ENCODE measurements at places on chromosomes 2 and 18. TPM values are rescaled to one million over a fixed set of nuclear protein-coding genes. Genes with fewer than 3 reads are reported as not detected.
A peak's percentile ranks its signal among the peaks of the same experiment; 100 is the strongest.

DNA sequence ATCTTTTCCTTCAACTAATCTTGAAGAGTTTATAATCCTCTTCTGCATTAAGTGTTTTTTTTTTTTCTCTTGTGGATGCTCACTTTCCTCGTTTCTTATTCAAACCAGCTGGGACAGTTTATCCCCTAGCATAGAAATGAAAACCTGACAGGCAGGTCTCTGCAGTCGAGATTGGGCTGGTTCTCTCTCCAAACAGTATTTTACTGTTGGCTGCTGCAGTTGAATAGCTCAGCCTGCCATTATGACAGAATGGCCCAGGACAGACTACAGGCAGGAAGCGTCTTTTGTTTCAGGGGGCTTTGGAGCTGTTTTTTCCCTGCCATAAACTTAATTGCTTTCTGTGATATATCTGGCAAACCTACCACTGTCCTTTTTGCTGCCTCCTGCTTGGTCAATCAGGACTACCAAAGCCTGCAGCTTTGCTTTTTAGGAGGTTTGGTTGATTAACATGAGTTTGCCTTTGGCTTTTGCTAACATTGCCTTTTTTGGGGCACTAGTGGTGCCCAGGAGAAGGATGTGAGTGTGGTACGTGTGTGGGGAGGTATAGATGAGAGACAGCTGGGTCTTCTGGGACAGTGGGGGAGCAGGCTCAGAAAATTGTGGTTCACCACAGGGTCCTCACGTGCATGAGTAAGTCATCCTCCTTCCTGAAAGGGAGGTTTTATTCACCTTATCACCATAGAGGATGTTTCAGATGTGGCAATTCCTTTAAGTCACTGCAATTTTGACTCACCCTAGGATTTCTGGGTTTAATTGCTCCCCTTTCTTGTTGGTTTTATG is 128.7 kb downstream of the LYPD6B start:
- H3K4me1 ChIP-seq = no peaks in the 10 kb centered on the region
- no peak for DNase-seq
- H3K4me3 ChIP-seq = no peak overlapping the region

DNA sequence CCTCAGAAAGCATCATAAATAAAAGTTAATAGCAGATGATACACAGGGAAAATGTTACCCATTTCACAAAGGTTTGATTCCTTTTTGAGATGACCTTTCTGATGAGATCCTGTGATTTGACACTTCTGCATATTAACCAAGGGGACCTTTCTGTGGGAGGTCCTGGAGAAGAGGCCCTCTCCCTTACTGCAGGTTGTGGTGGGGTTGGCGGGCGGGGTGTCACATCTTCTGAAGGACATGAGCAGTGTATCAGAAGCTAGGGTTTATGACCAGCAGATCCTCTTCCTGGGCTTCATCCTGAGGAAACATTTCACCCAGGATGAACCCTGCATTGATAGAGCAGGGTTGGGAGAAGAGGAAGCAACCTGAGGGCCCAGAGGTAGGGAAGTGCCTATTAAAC is 37.2 kb upstream of the SCLY start:
- H3K27me3 ChIP-seq = no peaks in the 10 kb centered on the region
- DNase-seq = no peak
- H3K36me3 ChIP-seq = peaks cover 2% of the 10 kb centered on the region
- no peak overlapping the region for H3K4me3 ChIP-seq

DNA sequence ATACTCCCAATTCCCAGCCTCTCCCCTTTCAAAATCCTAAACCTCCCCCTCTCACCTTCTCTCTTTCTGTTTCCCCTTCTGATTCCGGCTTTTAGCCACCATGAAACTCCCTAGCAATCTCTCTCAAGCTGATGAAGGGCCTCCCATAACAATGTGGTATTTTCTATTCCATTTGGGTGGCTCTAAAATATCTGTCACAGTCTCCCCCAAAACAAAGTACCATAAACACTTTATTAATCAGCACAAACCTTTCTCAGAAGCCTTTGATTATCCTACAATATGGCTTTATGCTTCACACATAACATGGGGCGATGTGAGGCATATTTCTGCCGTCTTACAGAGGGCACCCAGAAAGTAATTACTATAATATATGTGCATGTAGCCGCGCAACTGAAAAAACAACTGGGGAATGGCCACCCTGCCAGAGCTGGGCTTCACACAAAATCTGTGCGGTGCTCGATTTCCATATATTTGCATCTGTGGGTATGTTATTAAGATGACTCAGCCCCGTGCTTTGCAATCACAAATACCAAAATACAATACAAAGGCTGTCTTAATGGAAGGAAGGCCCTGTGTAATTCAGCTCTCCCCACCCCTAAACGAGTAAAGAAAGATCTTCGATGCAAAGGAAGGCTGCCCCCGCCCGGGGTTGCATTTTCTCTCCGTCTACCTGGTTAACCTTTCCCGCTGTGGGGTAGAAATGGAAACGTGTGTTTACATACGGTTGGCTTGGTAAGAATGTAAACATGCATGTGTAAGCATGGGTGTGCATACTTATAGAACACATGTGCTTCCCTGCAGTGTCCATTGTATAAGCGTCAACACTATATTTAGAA is 81.4 kb downstream of the CELF4 start:
- no peaks in the 10 kb centered on the region for H3K36me3 ChIP-seq
- peaks cover 10% of the 10 kb centered on the region for H3K27me3 ChIP-seq

- no peak overlapping the region for H3K27ac ChIP-seq
- no peaks in the 10 kb centered on the region for H3K4me1 ChIP-seq
- H3K4me3 ChIP-seq = no peak overlapping the region
- DNase-seq = no peak
- no peaks in the 10 kb centered on the region for H3K36me3 ChIP-seq
Observed at GRCh38 chr18:30405038-30405437, 637.5 kb downstream of the DSC3 start.

- no peaks in the 10 kb centered on the region for H3K36me3 ChIP-seq
- H3K4me1 ChIP-seq = no peaks in the 10 kb centered on the region
- no peaks in the 10 kb centered on the region for H3K27me3 ChIP-seq
- H3K27ac ChIP-seq = no peak overlapping the region
- DNase-seq = no peak
- H3K4me3 ChIP-seq = no peak overlapping the region
Observed at GRCh38 chr2:201180010-201180409, 2.9 kb upstream of the CASP10 start.

GRCh38 chr2:11444737-11445136 is 21.2 kb downstream of the E2F6 start:
- no peak for DNase-seq
- H3K27me3 ChIP-seq = no peaks in the 10 kb centered on the region
- H3K4me1 ChIP-seq = no peaks in the 10 kb centered on the region

GRCh38 chr2:85794491-85795121 is 40.8 kb downstream of the ATOH8 start:
- H3K36me3 ChIP-seq = no peaks in the 10 kb centered on the region
- no peak for DNase-seq
- H3K4me1 ChIP-seq = peaks cover 25% of the 10 kb centered on the region
- H3K4me3 ChIP-seq = no peak overlapping the region
- no peak overlapping the region for H3K27ac ChIP-seq
- H3K27me3 ChIP-seq = no peaks in the 10 kb centered on the region

DNA sequence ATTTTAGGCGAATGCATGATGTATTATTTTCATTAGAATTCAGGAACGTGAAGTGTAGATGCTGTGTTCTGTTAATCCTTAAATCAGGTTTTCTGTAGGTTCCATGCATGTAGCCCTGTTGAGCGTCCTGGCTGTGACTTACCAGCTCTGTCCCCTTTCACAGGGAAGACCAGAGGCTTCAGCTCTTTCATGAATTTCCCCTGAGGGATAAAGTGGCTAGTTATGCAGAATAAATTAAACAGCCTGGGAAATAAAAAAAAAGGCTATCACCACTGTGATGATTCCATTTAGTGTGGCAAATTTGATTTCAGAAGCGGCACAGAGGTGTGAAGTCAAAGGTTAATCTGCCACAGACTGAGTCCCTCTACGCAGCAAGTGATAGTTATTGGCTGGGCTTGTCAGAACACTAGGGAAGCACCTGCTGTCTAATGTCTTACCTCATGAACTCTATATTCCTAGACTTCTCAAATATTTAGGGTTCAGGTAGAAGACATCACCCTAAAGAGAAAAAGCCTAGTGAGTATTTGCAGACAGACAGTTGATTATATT is 61.6 kb upstream of the LINC00305 start:
- no peak for DNase-seq
- H3K27ac ChIP-seq = no peak overlapping the region
- no peaks in the 10 kb centered on the region for H3K27me3 ChIP-seq
- no peaks in the 10 kb centered on the region for H3K4me1 ChIP-seq
- no peak overlapping the region for H3K4me3 ChIP-seq

GRCh38 chr2:241816431-241817121 is 7.6 kb downstream of the NEU4 start:
- H3K27ac ChIP-seq = no peak overlapping the region
- no peaks in the 10 kb centered on the region for H3K36me3 ChIP-seq
- H3K4me1 ChIP-seq = no peaks in the 10 kb centered on the region
- H3K27me3 ChIP-seq = no peaks in the 10 kb centered on the region
- DNase-seq = no peak

GRCh38 chr2:102315921-102316320 is 4.6 kb downstream of the IL1RL1 start:
- H3K27me3 ChIP-seq = no peaks in the 10 kb centered on the region
- no peak overlapping the region for H3K27ac ChIP-seq
- DNase-seq = no peak
- peaks cover 8% of the 10 kb centered on the region for H3K4me1 ChIP-seq

- DNase-seq = no peak
- H3K27me3 ChIP-seq = no peaks in the 10 kb centered on the region
- no peak overlapping the region for H3K4me3 ChIP-seq
- H3K27ac ChIP-seq = no peak overlapping the region
- H3K36me3 ChIP-seq = no peaks in the 10 kb centered on the region
- H3K4me1 ChIP-seq = no peaks in the 10 kb centered on the region
Observed at GRCh38 chr2:4357121-4357520, 653.7 kb downstream of the DCDC2C start.

GRCh38 chr2:230714136-230714480 is 1.5 kb downstream of the CAB39 start:
- peak overlapping the region; percentile 95 for H3K27ac ChIP-seq
- peaks cover 2% of the 10 kb centered on the region for H3K36me3 ChIP-seq
- H3K4me3 ChIP-seq = peak overlapping the region; percentile 92
- DNase-seq = peak; percentile 84
- H3K4me1 ChIP-seq = peaks cover 7% of the 10 kb centered on the region

DNA sequence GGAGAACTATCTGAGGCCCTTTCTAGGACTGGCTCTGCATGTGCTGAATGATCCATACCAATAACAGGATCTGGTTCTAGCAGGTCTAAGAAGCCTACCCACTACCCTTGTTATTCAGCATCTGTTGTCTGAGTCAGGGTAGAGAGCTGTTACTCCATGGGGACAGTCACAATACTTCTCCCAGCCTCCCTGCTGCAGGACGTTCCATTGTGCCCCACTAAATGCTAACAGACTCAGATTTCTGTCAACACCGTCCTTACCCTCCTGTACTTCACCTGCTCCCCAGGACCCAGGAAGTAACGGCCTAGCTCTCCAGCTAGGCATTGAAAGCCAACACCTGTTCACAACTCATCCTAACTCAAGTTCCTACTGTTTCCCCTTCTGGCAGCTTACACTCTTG is 719.7 kb upstream of the ID2 start:
- no peaks in the 10 kb centered on the region for H3K36me3 ChIP-seq
- H3K4me3 ChIP-seq = no peak overlapping the region
- no peak overlapping the region for H3K27ac ChIP-seq
- no peaks in the 10 kb centered on the region for H3K4me1 ChIP-seq
- DNase-seq = no peak
- H3K27me3 ChIP-seq = no peaks in the 10 kb centered on the region

DNA sequence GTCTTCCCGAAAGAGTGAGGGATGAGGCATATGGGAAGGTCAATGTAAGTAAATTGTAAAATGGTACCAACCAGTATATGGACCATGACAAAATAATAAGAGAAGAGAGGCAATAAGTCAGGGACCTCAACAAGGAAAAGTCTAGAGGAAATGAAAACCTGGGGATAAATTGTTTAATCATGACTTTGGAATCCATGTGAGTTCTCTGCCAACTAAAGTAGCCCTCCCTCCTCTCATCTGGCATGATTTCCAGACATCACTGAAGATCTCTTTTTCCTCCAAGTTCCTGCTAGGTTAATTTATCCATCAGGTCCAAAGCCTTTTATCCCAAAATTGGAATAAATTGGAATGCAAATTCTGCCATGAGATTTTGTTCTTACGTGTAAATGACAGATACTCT is 417.9 kb downstream of the NRXN1 start:
- no peaks in the 10 kb centered on the region for H3K4me1 ChIP-seq
- H3K27me3 ChIP-seq = no peaks in the 10 kb centered on the region
- no peaks in the 10 kb centered on the region for H3K36me3 ChIP-seq
- H3K4me3 ChIP-seq = no peak overlapping the region

- no peak overlapping the region for H3K27ac ChIP-seq
- no peak overlapping the region for H3K4me3 ChIP-seq
- no peaks in the 10 kb centered on the region for H3K4me1 ChIP-seq
- no peaks in the 10 kb centered on the region for H3K27me3 ChIP-seq
- H3K36me3 ChIP-seq = no peaks in the 10 kb centered on the region
- DNase-seq = no peak
Observed at GRCh38 chr18:75790796-75791195, 363.3 kb upstream of the SMIM21 start.

Gene SPC25
- 4.8 TPM for polyA plus RNA-seq

Gene SPEG
- 5.6 TPM for polyA plus RNA-seq

Gene LIMS3
- 0.71 TPM for polyA plus RNA-seq

Gene ABCB11
- polyA plus RNA-seq = not detected

Gene TNFAIP6
- 28.5 TPM for polyA plus RNA-seq
